Fibroblast of skin of back (primary cell): ENCODE measurements at places on chromosomes 2 and 18.

GRCh38 chr2:148273158-148273691 lies 252.3 kb downstream of the MBD5 start:
- DNase-seq: peak; percentile 53

- DNase-seq: no peak
Measured at GRCh38 chr2:142104134-142104758, 26.6 kb downstream of the LRP1B start.

GRCh38 chr2:904246-905024 lies 46.2 kb upstream of the SNTG2 start:
- no peak for DNase-seq

GRCh38 chr2:22904126-22904684 lies 480.8 kb upstream of the KLHL29 start:
- peak; percentile 8 for DNase-seq

DNA sequence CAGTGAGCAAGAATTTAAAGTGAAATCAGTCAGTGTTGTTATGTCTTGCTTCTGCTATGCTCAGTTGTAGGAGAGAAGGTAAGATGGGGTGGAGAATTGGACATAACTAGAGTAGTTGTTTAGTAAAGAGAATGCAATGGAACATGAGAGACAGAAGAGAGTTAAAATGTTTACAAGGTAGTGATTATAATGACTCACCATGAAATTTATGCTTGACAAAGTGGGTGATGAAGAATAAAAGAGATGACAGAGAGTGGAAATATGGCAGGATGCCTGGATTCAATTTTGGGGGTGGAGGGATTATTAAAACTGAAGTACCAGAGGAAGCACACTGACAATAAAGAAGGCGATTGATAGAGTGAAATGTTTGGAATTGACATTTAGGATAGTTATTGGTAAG lies 10.6 kb downstream of the SCG2 start:
- peak; percentile 27 for DNase-seq

DNA sequence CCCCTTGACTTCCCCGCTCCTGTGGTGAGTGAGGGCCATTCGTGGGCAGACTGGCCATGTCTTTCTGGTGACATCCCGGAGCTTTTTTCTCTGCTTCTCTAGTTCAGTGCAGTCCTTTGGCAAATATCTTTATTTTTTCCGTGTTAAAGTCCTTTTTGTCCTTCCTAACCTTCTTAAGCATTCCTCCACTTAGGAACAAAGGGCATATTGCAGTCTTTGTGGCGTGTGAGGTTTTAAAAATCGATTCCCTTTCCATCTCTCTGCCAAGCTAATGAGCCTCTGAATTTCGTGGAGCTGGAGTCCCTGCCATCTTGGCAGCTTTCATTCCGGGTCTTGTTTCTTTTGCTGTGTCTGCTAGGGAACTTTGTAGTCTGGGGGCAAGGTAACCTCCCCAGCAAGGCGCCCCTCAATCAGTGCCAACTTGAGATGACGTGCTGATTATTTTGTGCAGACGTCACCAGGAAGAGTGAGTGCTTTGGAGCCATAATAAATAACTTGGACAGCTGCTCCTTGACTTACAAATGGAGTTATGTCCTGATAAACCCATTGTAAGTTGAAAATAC lies 5.1 kb downstream of the CNNM3 start:
- DNase-seq: no peak

GRCh38 chr2:39380525-39381150 lies 56.4 kb downstream of the MAP4K3 start:
- peak; percentile 21 for DNase-seq

- DNase-seq: peak; percentile 100
Measured at GRCh38 chr18:361941-362310, 94.1 kb upstream of the THOC1 start.

DNA sequence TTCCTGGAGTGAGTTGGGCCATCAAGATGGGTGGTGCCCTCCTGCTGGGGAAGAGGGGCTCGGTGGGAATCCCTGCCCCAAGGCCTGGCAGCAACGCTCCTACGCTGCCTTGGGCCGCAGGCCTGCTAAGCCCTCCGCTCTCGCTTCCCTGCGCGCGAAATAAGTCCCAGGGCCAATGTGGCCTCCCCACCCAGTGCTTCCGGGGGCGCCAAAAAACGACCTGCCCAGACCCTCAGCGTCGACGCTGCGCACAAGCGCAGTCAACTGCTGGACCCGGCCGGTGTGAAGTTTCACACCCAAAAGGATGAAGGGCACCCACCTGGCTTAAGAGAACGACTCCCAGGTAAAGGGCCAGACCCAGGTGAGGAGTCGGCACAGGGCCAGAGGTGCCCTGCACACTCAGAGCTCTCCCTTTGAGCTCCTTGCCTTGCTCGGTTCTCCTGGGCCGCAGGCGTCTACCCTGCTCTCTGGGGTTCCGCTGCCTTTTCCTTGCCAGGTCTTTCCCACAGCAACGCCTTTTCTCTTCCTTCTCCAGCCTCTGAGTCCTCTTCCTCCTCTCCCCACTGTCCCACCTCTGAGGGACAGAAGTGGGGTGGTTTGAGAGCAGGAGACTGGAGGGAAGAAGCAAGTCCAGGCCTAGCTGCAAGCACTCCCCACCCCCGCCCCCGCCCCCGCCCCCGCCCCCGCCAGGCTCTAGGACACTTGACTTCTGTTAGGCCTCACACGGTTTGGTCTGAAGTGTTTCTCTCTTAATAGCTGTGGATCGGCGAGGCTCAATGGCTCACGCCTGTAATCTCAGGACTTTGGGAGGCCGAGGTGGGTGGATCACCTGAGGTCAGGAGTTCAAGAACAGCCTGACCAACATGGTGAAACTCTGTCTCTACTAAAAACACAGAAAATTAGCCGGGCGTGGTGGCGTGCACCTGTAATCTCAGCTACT lies at the start of gene DNAJC5G:
Gene DNAJC5G (plus strand): TSS at position 223 of the 940 bp plus-strand sequence. CDS start 1,296 bp downstream, outside the sequence.
- DNase-seq: no peak

DNA sequence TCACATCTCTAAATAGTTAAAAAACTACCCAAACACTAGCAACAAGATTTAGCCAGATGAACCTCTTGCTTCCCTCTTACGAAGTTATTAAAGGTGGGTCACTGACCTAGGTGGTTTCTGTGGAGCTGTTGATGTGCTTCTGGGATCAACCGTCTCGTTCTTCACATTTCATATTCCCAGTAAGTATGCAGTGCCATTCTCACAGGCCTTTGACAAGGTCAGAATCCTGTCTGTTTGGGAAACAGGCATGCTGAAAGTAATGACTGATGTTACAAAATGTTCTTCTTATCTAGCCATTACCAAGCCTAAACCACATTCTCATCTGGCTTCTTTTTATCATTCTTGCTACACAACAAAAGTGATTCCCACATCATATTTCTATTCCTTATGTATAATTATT lies 70.3 kb downstream of the WDR7 start:
- DNase-seq: no peak

DNA sequence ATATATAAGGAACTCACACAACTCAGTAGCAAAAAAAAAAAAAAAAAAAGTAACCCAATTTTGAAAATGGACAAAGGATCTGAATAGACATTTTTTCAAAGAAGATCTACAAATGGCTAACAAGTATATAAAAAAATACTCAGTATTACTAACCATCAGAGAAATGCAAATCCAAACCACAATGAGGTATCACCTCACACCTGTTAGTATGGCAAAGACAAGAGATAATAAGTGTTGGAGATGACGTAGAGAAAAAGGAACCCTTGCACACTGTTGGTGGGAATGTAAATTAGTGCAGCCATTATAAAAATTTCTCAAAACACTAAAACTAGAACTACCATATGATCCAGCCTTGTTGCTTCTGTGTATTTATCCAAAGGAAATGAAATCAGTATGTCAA lies 5.8 kb upstream of the CNDP1 start:
- DNase-seq: no peak

DNA sequence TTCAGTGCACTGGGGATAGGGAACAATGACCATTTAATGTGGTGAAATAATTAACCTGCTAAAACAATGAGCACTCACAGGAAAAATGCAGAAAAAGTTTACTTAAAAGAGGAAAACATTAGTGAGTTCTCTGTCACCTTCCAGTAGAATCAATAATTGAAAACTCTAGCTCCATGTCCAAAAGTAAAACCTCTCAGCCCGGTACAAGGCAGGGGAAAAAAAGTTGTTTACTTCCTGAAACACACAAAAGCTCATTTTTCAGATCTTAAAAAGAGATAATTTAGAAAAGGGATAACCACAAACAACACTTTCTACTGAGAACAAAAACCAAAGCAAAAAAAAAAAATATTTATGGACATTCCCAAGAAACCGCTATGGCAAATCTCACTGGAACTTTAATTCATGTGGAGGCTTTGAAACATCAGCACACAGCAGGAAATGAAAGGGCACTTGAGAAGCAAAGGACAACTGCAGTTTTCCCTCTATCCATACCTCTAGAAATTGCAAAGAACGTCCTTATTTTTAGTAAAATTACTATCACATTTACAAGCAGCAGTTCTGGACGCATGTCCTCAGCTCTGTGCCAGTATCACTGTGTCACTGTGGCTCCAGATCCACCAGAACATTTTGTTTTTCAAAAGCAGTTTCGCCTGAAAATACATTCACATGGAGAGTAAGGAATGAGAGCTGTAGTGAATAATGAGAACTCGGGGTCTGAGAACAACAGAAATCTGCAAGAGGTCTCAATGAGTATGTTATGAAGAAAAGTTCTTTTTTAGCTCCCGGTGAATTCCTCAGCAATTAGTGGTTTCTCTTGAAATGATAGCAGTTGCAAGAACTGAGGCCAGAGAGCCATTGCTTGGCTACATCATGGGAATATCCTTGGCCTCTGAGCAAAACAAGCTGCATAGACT lies 44.7 kb upstream of the DNAH7 start:
- peak; percentile 81 for DNase-seq
